ENCODE measurements at places on chromosomes 5 and 9.

GRCh38 chr9:100222674-100223073 lies 123.6 kb downstream of the INVS start:
- no peak for DNase-seq

DNA sequence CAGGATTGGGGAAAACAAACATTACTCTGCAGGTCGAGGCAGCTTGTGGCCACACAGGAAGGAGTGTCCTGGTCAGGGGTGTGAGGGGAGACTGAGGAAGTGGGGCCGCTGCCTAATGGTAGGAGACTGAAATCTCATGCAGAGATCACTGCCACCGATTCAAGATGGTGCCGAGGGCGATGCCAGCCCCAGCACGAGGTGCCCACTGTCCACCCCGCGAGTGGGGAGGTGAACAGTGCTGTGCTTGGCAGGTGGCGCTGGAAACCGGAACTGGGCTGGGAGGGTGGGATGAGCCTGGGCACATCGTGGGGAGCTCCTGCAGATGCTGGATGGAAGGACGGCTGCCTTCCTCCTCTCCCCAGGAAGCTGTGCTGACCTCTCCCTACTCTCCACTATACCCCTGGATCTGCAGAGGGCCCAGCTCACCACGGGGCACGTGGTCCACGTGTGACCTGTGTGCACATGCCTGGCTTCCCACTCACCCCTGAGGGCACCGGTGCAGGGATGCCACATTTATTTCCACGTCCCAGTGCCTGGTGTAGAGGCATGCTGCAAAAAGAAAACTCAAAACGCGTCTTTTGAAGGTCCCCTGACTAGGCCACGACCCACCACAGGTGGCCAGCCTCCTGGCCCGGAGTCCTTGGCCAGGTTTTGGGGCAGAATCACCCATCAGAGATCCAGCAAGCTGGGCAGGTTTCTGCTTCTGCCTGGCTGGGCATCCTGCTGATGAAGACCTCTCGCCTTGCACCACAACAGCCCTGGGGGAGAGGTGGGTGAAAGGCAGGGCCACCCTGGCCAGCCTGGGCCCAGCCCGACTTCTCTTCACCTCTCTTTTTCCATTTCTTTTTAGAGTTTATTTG lies 71.7 kb upstream of the FCN1 start:
- no peak for DNase-seq

GRCh38 chr9:104794070-104794469 lies 30.1 kb downstream of the NIPSNAP3B start:
- no peak for DNase-seq

- DNase-seq = no peak
These were observed 156.7 kb upstream of the TLX3 start for GRCh38 chr5:171152382-171152781.

DNA sequence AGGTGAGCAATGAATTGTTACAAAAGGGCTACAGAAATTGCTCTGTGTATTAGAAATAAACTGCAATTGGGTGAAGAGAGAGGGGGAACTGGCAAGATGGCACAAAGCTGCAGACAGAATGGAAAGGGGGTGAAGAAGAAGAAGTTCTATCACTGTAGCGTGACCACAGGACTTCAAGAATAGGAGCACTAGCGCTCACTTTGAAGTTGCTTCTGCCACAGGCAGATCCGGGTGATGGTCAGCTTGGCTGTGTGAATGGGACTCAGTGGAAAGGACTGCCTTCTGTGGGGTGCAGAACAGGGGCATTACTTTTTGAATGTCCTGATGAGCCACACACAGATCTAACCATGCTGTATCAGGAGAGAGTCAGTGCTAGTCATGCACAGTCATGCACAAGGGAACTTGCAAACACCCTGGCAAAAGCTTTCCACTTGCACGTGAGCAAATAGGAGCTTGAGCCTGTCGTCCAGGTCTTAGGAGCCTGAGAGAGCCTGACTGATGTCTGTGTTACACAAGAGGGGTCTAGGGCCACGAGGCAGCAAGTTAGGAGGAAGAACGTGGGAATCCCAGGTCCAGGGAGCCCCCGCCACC lies 16.3 kb downstream of the IL5 start:
- no peak for DNase-seq

- DNase-seq = no peak
These were observed 5.8 kb downstream of the FPGS start for GRCh38 chr9:127808347-127809001.

DNA sequence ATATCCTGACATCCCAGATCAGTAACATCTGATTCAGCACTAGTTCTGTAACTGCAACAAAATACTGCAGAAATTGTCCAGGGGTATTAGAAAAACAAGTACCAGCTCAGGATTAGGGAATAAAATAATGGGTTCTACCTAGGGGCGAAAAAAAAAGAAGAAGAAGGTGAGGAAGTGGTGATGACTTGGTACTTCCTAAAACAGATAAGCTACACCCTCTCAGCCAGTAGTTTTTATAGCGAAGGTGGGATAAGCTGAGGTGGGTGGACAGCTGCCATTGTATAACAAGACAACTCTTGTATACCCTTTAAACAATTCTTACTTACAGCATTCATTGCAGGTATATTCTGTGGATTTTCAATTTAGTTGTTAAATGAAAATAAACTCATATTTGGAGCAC lies 19.1 kb downstream of the RAPGEF6 start:
- no peak for DNase-seq

GRCh38 chr9:92397853-92398252 lies 6.5 kb downstream of the OGN start:
- DNase-seq = no peak

DNA sequence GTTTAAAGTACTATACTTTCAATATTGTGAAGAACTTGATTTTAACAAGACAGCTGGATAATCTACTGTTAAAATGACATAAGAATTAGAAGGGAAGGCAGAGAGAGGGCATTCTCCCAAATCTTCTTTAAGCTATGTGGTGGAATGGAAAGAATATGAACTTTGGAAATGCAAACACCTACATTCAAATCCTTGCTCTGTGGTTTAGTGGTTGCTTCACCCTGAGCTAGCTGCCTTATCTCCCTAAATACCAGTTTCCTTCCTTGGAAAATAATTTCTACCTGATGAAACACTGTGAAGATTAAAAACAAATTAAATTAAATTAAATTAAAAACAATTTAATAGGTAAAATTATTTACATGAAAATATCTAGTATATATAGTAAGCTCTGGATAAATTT lies 98.5 kb downstream of the GPR21 start:
- DNase-seq = no peak

DNA sequence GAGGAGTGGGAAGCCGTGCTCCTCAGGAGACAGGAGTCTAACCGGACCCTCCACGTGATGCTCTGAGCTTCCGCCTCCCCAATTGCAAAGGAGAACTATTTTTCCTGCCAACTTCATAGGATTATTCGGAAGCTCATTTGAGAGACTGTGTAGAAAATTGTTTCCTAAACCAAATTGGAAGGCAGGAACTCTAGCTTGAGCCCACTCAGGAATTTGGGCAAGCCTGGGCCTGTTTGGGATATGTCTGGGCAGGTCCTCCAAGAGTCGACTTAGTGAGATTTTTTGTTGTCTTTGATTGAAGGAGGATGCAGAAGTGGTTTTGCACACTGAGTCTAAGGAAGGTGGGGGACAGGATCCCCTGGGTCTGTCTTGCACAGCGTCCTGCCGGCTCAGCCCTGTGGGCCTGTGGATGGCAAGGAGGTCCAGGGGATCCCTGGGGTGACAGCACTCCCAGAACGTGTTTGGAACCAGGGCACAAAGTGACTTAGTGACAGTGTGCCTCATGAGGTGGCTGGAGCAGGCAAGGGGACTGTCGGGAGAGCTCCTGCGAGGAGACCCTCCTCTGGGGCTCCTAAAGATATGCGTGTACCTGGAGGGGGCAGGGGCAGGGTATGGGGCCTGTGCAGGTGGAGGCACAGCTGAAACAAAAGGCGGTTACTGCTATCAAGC lies 283.3 kb downstream of the NSG2 start:
- no peak for DNase-seq

DNA sequence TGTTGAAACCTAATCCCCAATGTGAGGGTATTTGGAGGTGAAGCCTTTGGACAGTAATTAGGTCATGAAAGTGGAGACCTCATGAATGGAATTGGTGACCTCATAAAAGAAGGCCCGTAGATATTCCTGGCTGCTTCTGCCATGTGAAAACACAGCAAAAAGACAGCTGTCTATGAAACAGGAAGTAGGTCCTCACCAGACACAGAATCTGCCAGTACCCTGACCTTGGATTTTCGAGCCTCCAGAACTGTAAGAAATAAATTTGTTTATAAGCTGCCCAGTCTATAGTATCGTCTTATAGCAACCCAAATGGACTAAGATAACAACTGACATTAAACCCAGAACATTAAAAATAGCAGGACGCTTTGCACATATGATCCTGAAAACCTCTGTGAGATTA lies 371.1 kb downstream of the SPOCK1 start:
- DNase-seq = no peak

GRCh38 chr9:115673599-115673998 lies 480.0 kb upstream of the PAPPA start:
- DNase-seq = no peak

DNA sequence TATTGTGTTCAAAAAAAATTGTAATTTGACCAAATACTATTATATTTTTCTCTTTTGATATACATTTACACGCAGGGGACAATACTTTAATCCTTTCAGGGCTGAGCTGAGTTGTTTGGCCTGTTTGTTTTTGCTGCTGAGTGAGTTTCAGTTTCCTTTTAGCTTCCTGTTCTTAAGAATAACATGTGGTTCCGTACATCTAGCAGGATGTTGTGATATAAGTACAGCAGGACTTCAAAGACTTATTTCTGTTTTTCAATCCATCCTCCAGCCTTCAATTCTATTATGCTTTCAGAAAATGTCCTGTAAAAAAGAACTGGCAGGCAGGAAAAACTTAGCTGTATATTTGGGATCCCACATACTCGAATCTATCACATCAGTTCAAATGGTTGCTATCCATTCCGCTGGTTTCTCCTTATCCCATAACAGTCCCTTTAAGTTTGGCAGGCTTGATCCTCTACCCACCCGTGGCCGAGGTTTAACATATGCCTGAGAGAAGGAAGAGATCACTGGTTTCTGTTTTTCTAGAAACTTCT lies 1037.3 kb upstream of the ACO1 start:
- DNase-seq = no peak

GRCh38 chr5:138504799-138505198 lies 38.2 kb downstream of the ETF1 start:
- DNase-seq = no peak

GRCh38 chr9:132410642-132411041 lies 631 bp downstream of the CFAP77 start:
- DNase-seq = no peak
